Left cardiac atrium (tissue), 4 donors: ENCODE measurements at places on chromosomes 16 and 17. TPM values are rescaled to one million over a fixed set of nuclear protein-coding genes. Genes with fewer than 3 reads are reported as not detected.

DNA sequence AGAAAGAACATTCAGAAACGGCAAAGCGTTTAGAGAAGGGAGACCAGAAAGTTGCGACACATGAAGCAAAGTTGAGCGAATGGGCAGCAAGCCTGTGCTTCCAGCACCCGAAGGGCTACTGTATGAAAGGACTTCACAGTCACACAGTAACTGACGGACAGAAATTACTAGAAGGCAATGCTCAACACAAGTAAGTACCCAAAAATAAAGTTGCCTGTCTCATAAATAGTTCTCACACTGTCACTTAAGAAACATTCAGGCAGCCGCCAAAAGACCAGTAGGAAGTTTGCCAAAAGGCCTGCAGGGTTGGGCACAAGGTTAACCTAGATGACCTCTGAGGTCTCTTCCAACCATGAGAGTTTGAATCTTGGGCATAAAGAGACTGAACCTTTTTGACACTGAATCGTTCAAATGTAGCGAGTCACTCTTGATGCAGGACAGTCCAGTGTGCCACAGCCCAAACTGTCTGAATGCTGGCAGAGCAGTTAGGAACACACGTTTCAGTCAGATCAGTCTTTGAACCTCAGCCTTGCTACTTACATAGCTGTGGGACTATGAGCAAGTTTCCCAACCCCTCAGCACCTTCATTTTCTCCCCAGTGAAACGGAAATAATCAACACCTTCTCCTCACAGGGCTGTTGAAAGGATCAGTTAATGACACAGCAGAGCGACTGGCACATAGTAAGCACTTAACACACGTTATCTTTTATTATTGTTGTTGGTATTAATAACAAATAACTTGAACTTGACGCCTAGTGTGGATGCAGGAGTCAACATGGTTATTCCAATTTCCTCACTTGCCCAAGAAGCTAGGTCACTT, 10.4 kb downstream of the NCBP3 start:
- no peak for DNase-seq

GRCh38 chr17:77497578-77497934, 356.8 kb downstream of the SEC14L1 start:
- DNase-seq: no peak

DNA sequence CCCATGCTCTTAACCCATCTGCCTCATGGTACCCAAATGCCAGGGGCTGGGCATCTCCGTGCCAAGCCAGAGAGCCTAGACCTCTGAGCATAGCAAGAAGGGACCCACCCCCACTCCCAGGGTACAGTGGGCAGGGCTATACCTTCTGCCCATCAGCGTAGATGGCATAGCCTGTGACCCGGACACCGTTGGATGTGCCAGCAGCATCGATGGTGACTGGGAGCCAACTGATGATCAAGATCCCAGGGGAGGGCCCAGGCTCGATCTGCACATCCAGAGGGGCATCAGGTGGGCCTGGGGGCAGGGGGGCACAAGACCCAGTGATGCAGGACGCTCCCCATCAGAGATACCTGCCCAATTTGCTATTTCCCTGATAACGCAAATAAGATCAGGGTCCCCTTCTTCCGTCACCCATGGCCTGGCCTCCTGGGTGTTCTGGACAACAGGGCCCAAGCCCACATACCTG, 17.1 kb downstream of the TSPOAP1 start:
- DNase-seq: peak; percentile 17

DNA sequence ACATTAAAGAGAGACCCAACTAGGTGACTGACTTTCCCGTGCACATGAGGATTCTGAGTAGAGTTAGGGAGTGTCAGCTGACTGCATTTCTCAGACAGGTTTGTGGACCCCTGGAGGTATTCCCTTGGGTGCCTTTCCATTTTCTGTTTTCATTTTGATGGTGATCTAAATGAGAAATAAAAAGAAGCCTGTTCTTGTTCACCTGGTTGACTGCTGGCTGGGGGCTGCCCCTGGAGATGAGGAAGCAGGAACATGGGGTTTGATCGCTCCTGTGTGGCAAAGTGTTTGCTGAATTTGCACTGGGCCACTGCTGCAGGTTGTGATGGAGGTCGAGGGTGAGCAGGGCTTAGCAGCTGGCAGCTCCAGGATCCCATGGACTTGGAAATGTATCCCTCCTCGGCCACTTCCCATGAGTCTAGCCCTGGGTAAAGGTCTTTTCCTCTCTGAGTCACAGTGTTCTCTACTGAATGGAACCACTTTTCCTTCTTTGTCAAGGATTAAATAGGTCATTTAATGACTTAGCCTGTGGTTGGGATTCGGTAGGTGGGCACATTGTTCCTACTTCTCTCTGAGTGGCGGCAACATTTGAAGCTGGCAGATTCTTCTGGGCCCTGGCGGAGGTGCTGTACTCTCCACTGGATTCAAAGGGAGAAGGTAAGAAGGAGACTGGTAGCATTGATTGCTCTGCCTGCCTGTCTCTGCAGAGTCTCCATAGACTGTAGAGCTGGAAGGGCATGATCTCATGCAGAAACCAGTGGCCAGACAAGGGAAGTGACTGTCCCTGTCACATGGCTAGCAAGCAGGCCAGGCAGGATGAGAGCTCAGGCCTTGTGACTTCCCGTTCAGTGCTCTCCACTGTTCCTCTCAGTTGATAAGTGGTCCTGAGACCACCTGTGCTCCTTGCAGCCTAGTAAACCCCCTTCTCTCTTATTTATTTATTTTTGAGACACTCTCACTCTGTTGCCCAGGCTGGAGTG, 17.9 kb downstream of the SNX29 start:
- peak; percentile 33 for DNase-seq

Gene HNF1B
- total RNA-seq: not detected

Gene CIAPIN1
- total RNA-seq: 36.5 TPM

Gene SLC22A31
- total RNA-seq: 0.27 TPM

Gene TBC1D3D
- 0.89 TPM for total RNA-seq

Gene MT1M
- 15.2 TPM for total RNA-seq
